Endothelial cell of umbilical vein (primary cell): ENCODE measurements at places on chromosomes 13 and 19. TPM values are rescaled to one million over a fixed set of nuclear protein-coding genes. Genes with fewer than 3 reads are reported as not detected.

DNA sequence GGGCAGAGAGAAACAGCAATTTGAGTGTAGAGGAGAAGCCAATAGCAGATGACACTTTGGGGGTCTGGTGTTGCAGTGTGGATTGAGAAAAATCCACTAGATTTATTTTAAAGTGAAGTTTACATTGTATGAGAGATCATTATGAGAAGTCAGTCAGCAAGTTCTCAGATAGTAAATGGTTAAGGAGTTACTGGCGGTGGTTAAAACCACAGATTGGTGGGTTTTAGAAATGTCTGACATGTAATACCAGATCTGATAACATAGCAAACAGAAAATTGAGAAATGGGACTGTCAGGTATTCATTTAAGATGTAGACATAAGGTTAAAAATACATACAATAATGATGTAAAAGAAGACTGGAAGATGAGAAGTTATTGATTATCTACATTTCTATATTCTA lies 7.2 kb downstream of the ABHD13 start:
- H3K36me3 ChIP-seq, result no peaks in the 10 kb centered on the region
- H3K27ac ChIP-seq, result no peak overlapping the region
- H3K4me1 ChIP-seq, result no peaks in the 10 kb centered on the region
- H3K27me3 ChIP-seq, result no peaks in the 10 kb centered on the region

- no peak for DNase-seq
- no peak overlapping the region for H3K27ac ChIP-seq
- H3K36me3 ChIP-seq, result no peaks in the 10 kb centered on the region
- no peaks in the 10 kb centered on the region for H3K27me3 ChIP-seq
- H3K4me3 ChIP-seq, result no peak overlapping the region
- H3K4me1 ChIP-seq, result no peaks in the 10 kb centered on the region
Observed at GRCh38 chr13:77720988-77721387, 23.5 kb downstream of the SLAIN1 start.

- H3K4me3 ChIP-seq, result no peak overlapping the region
- H3K27ac ChIP-seq, result no peak overlapping the region
- DNase-seq, result no peak
- H3K27me3 ChIP-seq, result no peaks in the 10 kb centered on the region
- H3K4me1 ChIP-seq, result peaks cover 3% of the 10 kb centered on the region
Observed at GRCh38 chr19:38047641-38048040, 140.6 kb downstream of the SIPA1L3 start.

GRCh38 chr13:73702419-73703071 lies 431.7 kb downstream of the KLF12 start:
- no peaks in the 10 kb centered on the region for H3K4me1 ChIP-seq
- DNase-seq, result no peak
- no peak overlapping the region for H3K4me3 ChIP-seq
- no peaks in the 10 kb centered on the region for H3K36me3 ChIP-seq
- H3K27me3 ChIP-seq, result no peaks in the 10 kb centered on the region

DNA sequence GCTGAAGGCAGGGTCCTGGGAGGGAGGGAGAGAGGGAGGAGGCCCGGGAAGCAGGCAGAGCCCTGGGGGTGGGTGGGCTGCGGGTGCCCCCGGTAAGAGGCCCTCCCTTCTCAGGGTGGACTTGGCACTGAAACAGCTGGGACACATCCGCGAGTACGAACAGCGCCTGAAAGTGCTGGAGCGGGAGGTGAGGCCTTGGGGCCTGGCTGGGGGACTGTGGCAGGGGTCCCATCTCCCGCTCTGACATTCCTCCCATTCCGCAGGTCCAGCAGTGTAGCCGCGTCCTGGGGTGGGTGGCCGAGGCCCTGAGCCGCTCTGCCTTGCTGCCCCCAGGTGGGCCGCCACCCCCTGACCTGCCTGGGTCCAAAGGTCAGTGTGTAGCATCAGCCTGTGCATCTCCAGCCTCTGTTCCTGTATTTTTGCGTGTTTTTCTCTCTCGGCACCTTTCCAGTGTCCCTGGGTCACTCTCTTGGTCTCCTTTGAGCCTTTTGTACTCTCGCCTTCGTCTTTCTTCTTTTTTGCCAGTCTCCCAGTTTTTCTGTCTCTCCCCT lies 53.4 kb downstream of the TRPM4 start:
- no peaks in the 10 kb centered on the region for H3K27me3 ChIP-seq
- no peaks in the 10 kb centered on the region for H3K4me1 ChIP-seq
- no peak overlapping the region for H3K27ac ChIP-seq

GRCh38 chr13:97934590-97934989 lies 18.9 kb upstream of the IPO5 start:
- no peaks in the 10 kb centered on the region for H3K36me3 ChIP-seq
- peaks cover 2% of the 10 kb centered on the region for H3K27me3 ChIP-seq
- H3K27ac ChIP-seq, result no peak overlapping the region
- no peaks in the 10 kb centered on the region for H3K4me1 ChIP-seq

DNA sequence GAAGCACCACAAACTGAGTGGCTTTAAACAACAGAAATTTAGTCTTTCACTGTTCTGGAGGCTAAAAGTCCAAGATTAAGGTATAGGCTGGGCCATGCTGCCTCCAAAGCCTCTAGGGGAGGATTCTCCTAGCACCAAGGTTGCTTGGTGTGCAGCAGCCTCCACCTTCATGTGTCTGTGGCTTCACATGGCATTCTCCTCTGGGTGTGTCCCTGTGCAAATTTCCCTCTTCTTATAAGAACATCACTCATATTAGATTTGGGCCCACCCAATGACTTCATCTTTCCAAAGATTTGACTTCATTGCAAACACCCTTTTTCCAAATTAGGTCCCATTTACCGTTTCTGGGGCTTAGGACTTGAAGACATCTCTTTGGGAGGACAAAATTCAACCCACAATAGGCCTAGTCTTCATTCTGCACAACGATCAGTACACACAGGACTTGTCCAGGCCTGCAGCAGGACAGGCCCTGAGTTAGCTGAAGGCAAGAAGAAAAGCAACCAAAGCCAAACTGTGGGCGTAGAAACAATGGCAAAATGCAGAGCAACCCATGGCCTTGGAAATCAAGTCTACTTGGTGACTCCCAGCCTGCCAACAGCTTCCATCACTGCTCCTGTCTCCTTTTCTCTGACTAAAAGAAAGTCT lies 521.2 kb upstream of the NBEA start:
- no peak overlapping the region for H3K27ac ChIP-seq
- H3K36me3 ChIP-seq, result no peaks in the 10 kb centered on the region
- H3K4me3 ChIP-seq, result no peak overlapping the region
- H3K27me3 ChIP-seq, result no peaks in the 10 kb centered on the region
- H3K4me1 ChIP-seq, result no peaks in the 10 kb centered on the region
- no peak for DNase-seq

DNA sequence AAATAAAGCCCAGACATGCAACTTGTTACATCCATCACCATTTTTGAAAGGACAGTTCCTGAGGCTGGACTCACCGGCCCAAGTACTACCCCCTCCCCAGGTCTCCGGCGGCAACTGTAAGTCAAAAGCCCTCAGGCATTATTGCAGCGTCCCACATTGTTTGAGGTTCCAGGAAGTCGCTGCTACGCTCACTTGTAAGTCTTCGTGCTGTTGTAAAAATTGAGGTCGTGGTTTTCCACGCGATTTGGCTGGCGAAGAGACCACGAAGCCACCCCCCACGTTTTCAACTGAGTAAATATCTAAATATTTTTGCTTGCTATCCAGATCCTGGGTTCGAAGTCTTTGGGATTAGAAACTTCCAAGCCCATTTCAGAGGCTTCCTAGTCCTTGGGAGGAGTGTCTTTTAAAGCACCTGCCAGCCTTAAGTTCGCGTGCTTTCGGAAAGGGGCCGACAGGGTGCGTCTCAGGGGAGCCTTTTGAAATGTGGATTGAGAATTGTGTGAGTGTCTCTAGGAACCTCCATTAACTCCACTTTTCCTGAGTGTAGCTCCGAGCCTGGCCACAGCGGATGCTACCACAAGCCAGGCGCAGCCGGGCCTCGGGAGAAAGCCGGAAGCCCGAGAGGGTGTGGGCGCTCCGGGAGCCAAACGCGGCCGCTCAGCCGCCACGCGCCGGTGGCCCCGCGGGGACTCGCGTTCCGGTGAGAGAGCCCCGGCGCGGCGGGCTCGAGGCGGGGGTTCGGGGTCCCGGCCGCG lies 434 bp upstream of the FNDC3A start:
- peak overlapping the region; percentile 83 for H3K27ac ChIP-seq
- DNase-seq, result peak; percentile 69
- H3K4me1 ChIP-seq, result peaks cover 19% of the 10 kb centered on the region

DNA sequence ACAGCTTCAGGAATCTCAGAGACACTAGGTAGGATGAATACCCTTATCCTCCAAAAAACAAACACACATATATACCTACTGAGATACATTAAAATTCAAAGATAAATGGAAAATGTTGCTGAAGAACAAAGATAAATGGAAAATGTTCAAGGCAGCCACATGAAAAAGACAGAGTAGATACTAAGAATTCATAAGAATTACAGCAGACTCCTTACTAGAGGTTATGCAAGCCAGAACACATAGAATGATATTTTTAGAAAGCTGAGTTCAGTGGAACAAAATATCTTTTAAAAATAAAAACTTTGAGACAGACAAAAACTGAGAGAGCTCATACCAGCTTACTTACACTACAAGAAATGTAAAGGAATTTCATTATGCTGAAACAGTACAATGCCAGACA lies 35.6 kb downstream of the UCHL3 start:
- no peak overlapping the region for H3K4me3 ChIP-seq
- DNase-seq, result no peak
- no peaks in the 10 kb centered on the region for H3K27me3 ChIP-seq
- no peaks in the 10 kb centered on the region for H3K4me1 ChIP-seq
- H3K36me3 ChIP-seq, result peaks cover 2% of the 10 kb centered on the region

GRCh38 chr19:35901055-35901644 lies 810 bp upstream of the NFKBID start:
- H3K36me3 ChIP-seq, result no peaks in the 10 kb centered on the region
- DNase-seq, result no peak
- peaks cover 6% of the 10 kb centered on the region for H3K27me3 ChIP-seq
- H3K4me1 ChIP-seq, result peaks cover 16% of the 10 kb centered on the region

DNA sequence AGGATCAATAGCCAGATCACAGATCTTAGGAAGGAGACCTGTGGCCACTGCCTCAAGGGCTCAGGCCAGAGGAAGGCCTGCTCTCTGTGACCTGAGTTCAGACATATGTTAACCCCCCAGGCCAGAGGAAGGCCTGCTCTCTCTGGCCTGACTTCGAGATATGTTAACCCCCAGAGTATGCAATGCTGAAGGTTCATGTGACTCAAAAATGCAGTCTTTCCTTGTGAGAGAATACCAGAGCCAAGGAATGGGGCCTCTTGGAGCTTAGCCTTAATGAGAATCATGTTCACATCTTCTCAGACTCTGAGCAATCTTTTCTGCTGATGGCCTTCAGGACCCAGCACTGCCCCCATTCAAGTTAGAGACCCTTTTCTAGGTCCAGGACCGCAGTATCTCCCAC lies 36.7 kb downstream of the MBNL2 start:
- no peaks in the 10 kb centered on the region for H3K27me3 ChIP-seq
- no peaks in the 10 kb centered on the region for H3K36me3 ChIP-seq
- peak overlapping the region; percentile 98 for H3K27ac ChIP-seq
- DNase-seq, result no peak
- H3K4me3 ChIP-seq, result no peak overlapping the region

DNA sequence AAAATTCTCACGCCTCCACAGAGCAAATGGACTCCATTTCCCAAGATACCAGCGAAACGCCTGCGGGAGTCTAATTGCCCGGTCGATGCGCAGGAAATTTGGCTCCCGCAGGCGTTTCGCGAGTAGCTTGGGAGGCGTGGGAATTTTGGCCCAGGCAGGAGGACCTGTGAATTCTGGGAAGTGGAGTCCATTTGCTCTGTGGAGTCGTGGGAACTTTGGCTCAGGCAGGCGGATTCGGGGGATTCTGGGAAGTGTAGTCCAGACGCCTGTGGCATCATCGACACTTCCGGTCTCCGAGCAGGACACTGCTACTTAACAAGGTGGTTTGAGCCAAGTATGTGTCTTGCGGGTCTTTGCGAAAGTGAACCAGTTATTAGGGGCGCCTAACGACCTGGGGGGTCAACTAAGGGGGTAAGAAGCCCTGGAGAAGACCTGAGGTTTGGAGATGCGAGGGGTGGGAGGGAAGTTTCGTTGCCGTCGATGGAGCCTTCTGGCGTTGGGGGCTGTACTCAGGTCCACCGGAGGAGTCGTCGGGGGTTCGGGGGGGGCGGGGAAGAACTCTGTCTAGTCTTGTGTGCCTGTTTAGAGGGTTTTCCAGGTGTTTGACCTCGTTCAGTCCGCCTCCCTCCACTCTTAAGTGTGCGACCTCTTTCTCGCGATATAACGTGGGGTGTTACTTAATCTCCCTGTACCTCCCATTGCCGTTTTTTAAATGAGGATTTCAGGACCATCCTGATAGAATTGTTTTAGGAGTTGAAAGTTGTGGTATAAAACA lies at the start of gene ZNF155:
TSS of gene ZNF155 (plus strand) at position 277 of the 775 bp plus-strand sequence. CDS start 4,356 bp downstream, outside the sequence.
- DNase-seq, result peak; percentile 95
- H3K27ac ChIP-seq, result peak within 1 kb of the TSS; percentile 23
- no peaks in the 10 kb centered on the region for H3K27me3 ChIP-seq
- peaks cover 6% of the 10 kb centered on the region for H3K4me1 ChIP-seq

- H3K27ac ChIP-seq, result no peak overlapping the region
- DNase-seq, result peak; percentile 81
- peaks cover 7% of the 10 kb centered on the region for H3K4me1 ChIP-seq
- no peak overlapping the region for H3K4me3 ChIP-seq
Observed at GRCh38 chr19:18029617-18030338, 21.8 kb downstream of the ARRDC2 start.

- no peak overlapping the region for H3K27ac ChIP-seq
- no peaks in the 10 kb centered on the region for H3K36me3 ChIP-seq
Observed at GRCh38 chr13:46639033-46639981, 86.3 kb downstream of the LRCH1 start.

GRCh38 chr19:39544911-39545310 lies 5.0 kb upstream of the EID2 start:
- no peak overlapping the region for H3K4me3 ChIP-seq
- peaks cover 15% of the 10 kb centered on the region for H3K4me1 ChIP-seq
- no peaks in the 10 kb centered on the region for H3K36me3 ChIP-seq

The FBL gene
- total RNA-seq, result 271 and 277 TPM in 2 replicates

The PDE4A gene
- 9.9 and 10.0 TPM in 2 replicates for total RNA-seq

The ADGRE3 gene
- not detected in 2 replicates for total RNA-seq

The EMC10 gene
- 101 and 106 TPM in 2 replicates for total RNA-seq

The IRGC gene
- total RNA-seq, result not detected in 2 replicates

The PTPRH gene
- total RNA-seq, result 0.51 and 1.00 TPM in 2 replicates

The LILRB5 gene
- total RNA-seq, result not detected in 2 replicates

The ATP4B gene
- not detected in 2 replicates for total RNA-seq

The SPACA4 gene
- total RNA-seq, result not detected in 2 replicates

The UBE2L5 gene
- total RNA-seq, result not detected in 2 replicates

The DUXA gene
- total RNA-seq, result not detected in 2 replicates

The ZNF534 gene
- total RNA-seq, result not detected in 2 replicates
